ENCODE measurements at places on chromosomes 16 and 17.

DNA sequence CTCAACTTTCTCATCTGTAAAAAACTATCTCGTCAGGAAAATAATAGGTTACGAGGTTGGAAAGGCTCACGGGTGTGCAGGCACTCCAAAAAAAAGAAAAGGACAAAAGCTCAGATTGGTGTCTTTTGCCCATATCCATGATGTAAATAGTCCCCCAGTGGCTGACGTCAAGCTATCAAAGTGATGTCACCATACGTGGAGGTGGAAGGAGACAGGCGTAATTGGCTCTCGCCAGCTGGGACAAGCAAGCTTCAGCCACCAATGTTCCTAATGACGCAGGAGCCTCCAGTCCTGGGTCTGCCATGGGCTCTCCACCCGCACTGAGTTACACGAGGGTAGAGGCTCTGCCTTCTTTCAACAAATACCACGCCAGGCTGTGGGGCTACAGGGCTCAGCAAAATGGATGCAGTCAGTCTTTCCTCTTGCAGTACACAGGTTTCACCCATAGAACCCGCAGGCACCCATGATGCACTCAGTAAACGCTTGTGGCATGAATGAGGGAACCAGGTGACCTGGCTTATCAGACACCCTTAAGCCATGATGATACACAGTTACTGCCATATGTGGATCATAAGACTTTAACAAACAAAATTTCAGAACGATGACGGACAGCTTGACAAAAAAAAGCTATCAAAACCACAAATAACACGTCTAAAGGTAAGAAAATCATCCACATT, 50.5 kb downstream of the COTL1 start:
- DNase-seq = no peak

GRCh38 chr16:21336231-21336630, 58.1 kb upstream of the CRYM start:
- DNase-seq = no peak

DNA sequence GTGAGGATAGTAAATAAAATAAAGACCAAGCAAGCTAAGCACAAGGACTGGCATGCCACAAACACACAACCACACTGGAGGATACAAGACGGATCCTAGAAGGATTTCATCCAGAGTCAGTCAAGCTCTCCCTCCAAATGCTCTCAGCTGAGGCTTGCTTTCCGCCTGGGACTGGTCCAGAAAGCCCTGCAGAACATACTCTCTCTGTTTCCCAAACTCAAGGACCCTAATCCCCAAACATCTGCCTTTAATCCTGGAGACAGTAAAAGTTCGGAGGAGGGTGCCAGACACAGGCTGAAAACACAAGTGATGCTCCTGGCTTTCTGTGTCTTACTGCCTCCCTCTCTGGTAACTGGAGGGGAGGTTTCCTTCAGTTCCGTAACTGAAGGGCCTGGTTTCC, 5.3 kb upstream of the HSD11B2 start:
- no peak for DNase-seq

DNA sequence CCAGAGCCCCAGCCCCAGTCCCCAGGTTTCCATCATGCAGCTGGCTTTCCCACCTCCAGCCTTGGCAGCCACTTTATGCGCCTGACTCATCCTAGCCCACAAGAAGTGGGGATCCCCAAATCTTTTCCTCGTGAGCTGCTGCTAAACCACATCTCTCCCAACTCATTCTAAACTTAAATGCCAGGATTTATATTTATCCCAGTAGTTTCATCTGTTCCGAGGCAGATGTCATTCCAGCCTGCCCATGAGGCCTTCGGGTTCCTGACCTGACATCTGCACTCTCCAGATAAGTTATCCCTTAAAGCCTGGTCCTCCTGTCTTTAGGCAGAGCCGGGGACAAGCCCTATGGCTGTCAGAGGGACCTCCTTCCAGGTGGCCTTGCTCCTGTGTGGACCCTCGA, 16.6 kb downstream of the PLXDC1 start:
- DNase-seq = no peak

DNA sequence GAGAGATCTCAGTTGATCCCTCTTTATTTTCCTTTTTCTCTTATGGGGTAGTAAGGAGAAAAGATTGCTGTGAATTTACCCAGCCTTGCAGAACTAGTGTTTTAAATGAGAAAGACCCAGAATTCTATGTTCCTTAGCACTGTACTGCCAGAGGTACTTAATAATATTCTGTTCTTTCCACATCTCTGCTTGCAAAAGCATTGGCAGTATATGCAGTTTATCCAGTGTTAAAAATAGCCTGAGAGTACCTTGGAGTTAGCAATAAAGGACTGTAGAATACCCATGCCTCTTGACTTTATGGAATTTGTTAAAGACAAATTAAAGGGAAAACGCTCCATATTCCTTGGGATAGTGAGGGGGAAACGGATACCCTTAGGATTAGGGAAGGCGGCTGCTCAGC, 11.9 kb downstream of the SLC7A6 start:
- no peak for DNase-seq

DNA sequence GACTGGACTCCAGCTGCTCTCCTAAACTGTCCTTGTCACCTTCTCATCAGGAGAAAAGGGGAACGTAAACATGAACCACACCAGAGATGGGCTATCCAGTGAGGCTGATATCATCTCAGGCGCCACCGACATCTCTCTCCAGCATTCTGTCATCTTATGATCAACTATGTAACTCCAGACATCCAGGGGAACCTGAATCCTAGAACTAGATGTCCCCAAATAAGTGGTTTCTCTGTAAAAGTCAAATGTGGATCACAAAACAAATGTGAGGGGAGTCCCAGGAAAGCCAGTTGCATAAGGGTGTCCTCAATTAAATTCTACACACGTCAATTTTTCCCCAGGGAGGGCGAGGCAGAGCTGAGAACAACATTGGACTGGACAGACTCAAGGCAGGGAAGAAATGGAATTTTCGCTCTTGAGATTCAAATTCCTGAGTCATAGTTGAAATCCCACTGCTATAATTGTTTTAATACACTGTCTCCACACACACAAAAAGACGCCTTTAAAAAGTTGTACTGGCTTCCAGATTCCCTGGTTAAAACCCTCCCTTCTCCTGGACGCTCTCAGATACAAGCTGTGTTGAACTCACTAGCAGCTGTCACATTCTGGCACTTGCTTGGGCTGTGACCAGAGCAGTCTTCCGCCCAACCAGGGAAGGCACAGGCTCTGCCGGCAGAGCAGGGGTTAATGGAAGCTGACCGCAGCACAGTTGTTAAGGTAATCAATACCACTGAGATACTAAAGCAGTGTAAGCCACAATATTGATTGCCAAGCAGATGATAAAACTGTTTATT, 62.6 kb downstream of the ZFHX3 start:
- no peak for DNase-seq

DNA sequence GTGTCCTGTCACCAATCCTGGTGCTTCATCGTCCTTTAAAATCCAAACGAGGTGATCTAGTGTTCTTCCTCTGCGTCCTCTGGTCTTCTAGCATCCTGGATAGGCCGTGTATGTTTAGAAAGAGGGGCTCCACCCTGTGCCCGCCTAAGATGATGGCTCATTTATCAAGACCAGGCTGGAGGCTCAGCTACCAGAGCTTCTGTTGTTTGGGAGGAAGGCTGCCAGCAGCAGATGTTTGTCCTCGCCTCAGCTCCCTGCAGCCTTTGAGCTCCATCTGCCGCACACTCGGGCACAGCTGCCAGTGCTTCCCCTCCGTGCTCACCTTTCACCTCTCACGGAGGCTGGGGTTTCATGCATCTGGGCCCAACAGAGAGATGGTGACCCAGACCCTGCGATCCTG, 954.7 kb upstream of the RBFOX1 start:
- DNase-seq = no peak

DNA sequence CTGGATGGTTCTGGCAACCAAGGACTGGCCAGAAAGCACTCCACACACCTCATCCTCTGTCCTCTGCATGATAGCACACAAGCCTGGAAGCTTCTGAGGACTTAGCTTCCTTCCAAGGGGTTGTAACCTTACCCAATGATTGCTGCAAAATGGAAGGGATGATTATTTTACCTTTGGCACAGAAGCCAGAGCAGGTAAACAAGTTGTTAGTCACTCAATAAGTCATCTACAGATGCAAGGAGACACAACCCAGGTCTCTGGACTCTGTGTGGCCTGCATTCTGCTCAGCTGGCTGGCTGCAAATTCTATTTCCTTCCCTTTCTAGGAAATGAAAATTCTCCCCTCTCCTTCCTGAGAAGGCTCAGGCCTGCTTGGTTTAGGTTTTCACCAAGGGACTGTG, 26.7 kb upstream of the DYNLL2 start:
- no peak for DNase-seq

DNA sequence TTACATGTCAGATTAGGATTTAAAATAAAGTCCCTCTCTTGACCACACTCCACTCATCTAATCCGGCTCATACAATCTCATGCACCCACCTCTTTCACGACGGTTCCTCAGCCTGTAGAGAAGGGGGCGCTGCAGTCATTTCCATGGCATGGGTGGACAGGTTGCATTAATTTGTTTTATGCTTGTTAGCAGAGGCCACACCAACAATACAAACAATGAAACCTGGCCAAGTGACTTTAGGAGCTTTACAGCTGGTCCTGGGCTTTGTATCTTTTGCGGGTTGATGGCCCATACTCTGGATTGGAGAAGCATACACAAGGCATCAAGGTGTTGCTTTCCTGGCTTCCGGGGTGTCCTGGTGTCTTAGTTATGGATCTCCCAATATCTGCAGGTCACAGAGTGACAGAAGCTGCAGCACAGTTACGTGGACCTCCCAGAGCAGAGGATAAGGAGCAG, 9.7 kb upstream of the SNF8 start:
- no peak for DNase-seq

GRCh38 chr17:47697906-47698711, 4.1 kb downstream of the TBKBP1 start:
- no peak for DNase-seq

DNA sequence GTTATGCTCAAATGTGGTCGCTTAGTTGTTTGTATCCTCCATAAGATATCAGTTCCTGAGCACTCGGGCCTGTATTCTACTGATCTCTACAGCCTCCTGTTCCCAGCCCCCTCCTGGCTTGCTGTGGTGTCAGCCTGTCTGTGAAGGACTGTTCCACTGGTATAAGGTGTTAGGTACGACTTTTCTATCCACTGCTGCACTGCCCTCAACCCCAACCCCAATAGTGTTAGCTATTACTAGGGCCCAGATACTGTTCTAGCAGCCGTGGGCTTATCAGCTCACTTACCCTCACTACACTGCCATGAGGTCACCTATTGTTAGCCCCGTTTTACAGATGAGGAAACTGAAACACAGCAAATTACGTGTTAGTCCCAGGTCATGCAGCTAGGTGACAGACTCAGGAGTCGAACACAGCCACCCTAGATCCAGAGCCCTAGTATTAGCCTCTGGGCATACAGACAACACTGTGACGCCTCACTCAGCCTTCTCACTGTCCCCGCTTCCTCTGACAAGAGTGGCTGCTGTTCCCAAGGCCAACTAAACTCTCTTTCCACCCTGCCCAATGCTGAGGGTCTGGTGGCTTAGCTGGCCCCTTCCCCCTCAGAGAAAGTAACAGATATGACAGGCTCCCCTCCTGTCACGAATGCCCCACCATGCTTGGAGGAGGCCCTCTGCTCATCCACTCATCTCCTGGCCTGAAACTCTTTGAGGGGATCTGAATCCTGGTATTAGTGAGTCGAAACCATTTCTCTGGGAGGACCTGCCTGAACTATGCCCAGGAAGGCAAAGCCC, 25.6 kb upstream of the ZNF652 start:
- no peak for DNase-seq

DNA sequence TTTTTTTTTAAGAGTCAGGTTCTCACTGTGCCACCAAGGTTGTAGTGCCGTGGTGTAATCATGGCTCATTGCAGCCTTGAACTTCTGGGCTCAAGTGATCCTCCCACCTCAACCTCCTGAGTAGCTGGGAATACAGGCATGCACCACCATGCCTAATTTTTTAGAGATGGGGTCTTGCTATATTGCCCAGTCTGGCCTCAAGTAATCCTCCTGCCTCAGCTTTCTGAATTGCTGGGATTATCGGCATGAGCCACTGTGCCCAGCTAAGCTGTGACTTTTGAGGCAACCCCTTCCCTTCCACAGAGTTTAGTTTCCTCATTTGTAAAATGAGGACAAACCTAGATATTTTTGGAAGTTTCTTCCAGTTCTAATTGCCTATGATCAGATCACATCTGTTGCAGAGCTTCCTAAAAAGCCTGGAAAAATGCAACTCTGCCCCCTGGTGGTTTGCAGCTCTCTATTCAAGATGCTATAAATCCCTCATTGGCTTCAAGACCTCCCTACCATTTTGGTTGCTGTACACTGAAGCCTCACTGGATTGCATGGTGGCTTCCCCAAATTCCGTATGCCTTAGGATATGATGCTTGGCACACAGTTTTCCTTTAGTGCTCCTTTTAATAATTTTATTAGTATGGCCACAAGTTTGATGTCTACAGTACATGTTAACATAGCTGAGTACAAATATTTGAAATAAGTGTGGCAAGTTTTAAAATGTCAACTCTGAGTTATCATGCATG, 19.3 kb downstream of the GDE1 start:
- no peak for DNase-seq

GRCh38 chr16:69340095-69340644, 598 bp downstream of the NIP7 start:
- DNase-seq = no peak

Data from cerebellar nuclear complex (tissue), 1 donor.